Stimulated activated CD8-positive, alpha-beta memory T cell treated with anti-CD3 and anti-CD28 coated beads, Interleukin-7, amount 100 ng/mL, for 1 hour (primary cell): ENCODE measurements at places on chromosomes 4 and X.

DNA sequence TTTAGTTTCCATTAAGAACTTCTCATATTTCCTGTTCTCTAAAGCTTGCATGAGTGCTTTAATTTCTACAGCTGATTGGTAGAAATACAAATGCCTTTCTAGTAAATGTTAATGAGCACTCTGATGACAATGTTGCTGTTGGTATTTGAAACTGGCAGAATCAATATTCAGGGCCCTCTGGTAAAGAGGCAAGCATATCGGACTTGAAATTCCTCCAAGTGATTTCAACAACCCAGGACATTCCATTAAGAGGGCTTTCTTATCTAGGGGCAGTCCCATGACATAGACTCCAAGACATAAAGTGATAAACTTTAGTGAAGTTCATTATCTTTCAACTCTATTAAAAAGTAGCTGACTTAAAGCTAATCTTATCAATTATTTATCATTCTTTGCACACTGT is 83.1 kb upstream of the VCX start:
- DNase-seq: no peak

- no peak for DNase-seq
These were observed 181.7 kb upstream of the AGTR2 start for GRCh38 chrX:115988825-115989224.

DNA sequence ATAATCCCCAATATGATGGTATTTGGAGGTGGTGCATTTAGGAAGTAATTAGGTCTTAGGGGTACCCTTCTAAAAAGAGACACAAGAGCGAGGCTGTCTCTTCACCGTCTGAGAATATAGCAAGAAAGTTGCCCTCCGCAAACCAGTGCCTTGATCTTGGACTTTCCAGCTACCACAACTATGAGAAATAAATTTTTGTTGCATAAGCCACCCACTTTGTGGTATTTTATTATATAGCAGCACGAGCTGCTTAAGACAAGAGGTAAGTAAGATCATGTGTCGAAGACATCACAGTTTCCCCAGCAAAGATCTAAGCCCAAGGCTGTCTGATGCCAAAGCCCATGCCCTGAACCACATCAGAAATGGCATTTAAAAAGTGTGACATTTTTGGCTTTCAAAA is 9.6 kb upstream of the EXOSC9 start:
- no peak for DNase-seq

DNA sequence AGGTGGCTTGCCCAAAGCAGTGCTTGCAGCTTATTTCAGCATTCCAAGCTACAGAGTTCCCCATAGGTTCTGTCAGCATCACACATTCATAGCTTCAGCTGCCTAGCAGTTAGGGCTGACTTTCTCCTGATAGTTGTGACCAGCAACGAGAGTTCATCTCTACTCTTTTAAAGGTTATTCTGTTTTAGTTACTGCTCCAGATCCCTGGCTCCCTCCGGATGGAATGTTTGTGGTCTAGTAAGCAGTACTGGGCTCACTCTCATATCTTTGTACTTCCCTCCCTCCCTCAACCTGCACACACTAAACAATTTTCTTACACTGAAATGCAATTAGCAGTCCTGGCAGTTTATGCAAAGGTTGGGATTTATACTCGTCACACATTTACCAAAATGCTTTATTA is 43.9 kb downstream of the PTTG2 start:
- DNase-seq: no peak

GRCh38 chr4:8689741-8690140 is 97.2 kb downstream of the CPZ start:
- DNase-seq: no peak

GRCh38 chr4:185657183-185657582 is 121.9 kb upstream of the PDLIM3 start:
- DNase-seq: no peak

- DNase-seq: no peak
These were observed 139.7 kb downstream of the TSPAN5 start for GRCh38 chr4:98518559-98519267.

- DNase-seq: no peak
These were observed 2.9 kb downstream of the CCSER1 start for GRCh38 chr4:90130076-90130475.

DNA sequence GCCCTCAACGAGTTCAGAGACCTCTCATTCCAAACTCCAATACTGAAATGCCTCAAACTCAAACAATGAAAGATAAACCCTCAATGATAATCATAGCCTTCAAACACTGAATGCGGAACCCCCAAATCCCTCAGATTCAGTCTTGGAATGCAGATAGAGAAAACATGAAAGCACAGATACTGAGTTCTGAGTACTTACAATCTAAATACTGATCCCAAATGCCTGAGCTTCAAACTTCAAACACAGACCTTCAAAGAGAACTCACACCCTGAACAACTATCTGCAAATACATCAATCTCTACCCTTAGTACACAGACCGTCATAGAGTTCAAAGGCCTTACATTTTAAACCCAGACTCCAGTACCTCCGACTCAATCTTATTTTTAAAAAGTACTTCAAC is 16.9 kb upstream of the PAGE4 start:
- DNase-seq: no peak
